ENCODE measurements at places on chromosomes 1 and 21.

DNA sequence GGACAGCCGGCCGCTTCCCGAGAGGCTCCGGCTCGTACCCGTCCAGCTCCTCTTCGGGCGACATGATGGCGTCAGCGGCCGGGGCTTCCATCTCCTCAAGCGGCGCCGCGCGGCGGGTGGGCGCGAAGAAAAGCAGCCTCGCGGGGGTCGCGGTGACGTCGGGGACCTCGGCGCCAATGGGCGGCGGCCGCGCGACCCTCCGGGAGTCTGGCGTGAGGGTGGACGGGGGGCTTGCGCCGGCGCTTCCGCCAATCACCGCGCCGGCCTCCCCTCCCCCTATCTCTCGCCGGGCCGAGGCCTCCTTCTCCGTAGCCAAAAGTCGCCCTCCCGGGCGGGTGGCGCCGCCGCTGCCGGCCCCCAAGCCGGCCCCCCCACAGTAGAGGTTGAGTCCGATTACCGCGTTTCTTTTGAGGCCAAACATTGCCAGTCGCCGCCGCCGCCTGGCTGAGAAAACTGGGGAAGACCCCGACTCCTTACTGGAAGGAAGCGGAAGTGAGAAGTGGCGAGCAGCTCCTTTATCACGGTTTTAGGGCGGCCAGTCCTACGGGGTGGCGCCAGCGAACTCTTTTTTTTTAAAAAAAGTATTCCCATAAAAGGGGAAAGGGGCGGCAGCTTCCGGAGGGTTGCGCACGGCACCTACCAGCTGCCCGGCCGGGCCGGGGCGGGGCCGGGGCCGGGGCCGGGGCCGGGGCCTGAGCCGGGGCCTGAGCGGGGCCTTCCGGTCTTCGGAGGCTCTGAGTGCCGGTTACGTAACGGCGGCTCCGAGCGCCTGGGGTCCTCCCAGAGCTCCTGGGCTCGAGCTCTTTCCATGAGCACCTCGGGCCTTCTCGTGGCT is at the start of gene MCL1:
Gene MCL1 (minus strand): TSS at position 501 of the 835 bp plus-strand sequence. CDS start 80 bp downstream, at position 421.
- DNase-seq = peak; percentile 80

- DNase-seq = no peak
Observed at GRCh38 chr1:29916656-29917369, 680.5 kb downstream of the PTPRU start.

GRCh38 chr1:38834221-38834782 is 25.3 kb downstream of the RRAGC start:
- no peak for DNase-seq

GRCh38 chr1:77412069-77412819 is 130.4 kb downstream of the AK5 start:
- DNase-seq = no peak

DNA sequence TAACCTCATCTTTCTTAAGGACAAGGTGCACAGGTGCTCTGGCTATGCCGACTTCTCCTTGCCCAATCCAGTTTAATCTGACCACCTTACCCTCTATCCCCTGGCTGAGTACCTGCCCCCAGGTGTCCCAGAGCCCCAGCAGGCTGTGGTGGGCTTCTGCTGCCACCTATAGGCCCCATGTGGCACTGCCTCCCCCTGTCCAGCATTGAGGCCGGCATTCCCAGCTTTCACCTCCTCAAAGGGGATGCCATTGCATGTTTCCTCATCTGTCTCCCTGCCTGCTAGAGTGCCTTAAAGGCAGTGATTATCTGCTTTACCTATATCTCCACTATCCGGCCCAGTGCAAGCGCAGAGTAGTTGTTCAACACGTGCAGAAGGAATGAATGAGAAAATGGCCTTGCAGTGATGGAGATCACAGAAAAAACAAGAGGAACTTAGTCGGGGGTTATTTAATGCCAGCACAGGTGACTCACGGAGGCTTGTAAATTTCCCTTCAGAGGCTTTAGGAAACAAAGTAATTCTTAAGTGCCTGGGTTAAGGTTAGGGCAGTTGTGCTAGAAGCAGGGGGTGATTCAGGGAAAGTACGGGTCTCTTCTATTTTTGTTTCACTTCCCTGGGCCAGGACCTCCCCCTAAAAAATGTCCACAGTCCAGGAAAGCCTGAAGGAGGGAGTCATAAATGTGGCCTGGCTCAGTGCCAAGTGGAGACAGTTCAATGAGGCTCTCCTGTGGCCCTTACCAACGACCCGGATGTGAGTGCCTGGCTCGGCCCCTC is 131.8 kb upstream of the NGF start:
- no peak for DNase-seq

DNA sequence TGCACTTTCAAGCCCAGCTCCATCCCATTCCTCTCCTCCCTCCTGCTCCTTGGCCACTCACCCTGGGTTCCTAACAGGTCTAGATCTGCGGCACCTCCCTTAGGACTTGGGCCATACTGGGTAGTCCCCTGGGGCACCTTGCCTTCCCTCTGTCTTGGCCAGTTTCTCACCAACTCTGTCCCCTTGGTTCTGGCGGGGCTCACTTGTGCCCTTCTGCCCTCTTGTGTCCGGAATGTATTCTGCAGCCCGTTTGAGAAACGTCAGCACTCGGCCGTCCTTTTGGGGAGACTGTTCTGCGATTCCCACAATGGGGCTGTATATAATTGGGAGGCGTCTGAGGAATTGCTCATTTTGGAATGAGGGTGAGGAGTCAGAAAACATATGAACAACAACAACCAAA is 162.4 kb downstream of the ZSCAN20 start:
- DNase-seq = no peak

DNA sequence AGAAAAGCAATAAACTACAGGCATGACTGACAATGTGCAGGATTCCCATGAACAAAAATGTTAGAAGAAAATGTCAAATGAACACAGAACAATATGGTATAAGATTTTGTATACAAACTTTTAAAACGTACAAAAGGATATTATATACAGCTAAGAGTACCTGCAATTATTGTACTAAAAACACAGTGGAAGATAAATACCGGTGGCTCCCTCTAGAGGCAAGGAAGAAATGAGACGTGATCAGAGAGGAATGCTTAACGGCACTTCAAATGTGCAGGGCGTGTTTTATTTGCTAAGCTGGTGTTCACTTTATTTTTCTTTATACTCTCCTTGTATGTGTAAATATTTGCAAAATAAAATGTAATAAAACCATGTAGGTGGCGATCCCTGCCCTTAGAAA is 191.8 kb upstream of the SAMSN1 start:
- DNase-seq = peak; percentile 33

- no peak for DNase-seq
Observed at GRCh38 chr1:231000639-231001038, 21.7 kb downstream of the ARV1 start.

GRCh38 chr1:231266811-231267322 is 25.9 kb downstream of the GNPAT start:
- DNase-seq = no peak

GRCh38 chr1:76961181-76961819 is 94.0 kb downstream of the ST6GALNAC5 start:
- DNase-seq = no peak
